Ureter (tissue), 1 donor: ENCODE measurements at places on chromosomes 5 and 9.
A peak's percentile ranks its signal among the peaks of the same experiment; 100 is the strongest.

DNA sequence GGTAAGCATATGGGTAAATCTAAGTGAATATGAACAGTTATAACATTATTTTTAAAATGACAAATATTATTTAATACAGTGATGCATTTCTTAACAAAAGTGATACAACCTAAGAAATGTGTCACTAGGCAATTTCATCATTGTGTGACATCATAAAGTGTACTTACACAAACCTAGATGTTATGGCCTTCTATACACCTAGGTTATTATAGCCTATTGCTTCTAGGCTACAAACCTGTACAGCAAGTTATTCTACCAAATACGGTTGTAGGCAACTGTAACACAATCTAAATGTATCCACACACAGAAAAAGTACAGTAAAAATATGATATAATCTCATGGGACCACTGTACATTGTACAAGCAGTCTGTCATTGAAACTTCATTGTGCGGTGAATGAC is 48.3 kb downstream of the STRBP start:
- no peak for DNase-seq

DNA sequence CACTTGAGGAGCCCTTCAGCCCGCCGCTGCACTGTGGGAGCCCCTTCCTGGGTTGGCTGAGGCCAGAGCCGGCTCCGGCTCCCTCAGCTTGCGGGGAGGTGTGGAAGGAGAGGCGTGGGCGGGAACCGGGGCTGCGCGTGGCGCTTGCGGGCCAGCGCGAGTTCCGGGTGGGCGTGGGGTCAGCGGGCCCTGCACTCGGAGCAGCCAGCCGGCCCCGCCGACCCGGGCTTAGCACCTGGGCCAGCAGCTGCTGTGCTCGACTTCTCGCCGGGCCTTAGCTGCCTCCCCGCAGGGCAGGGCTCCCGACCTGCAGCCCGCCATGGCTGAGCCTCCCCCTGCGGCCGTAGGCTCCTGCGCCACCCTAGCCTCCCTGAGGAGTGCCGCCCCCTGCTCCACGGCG is 6.2 kb upstream of the SHB start:
- DNase-seq = peak; percentile 28

- DNase-seq = no peak
Observed at GRCh38 chr5:10073441-10074104, 176.1 kb downstream of the ATPSCKMT start.

DNA sequence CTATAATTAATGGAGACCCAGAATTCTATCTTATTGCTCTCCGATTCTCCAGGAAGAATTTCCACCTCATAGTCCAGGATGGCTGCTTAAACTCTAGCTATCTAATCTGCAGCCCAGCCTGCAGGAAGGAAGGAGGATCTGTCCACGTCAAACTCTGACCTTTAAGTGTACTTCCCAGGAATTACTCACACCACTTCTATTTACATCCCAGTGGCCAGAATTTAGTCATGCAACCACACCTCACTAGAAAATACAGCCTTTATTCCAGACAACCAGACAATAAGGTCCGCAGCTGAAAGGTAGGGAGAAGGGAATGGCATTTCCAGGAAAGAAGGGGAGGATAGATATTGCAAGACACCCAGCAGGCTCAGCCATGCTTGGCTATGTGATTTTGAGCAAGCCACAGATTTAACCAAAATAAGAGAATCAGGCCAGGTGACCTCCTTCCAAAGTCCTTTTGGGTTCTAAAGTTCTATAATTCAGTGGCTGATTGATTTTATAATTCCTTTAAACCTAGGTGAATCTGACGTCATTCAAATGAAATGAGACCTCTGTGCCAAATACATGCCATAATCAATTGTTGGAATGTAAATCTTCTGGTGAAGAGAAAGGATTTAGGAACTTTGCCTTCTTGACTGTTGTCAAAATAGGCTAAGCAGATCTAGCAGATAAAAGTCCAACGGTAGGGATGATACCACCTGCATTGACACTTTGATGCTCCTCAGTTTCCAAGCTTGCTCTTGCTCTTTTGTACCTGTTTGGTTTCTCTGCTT is 3.7 kb upstream of the DENND1A start:
- DNase-seq = no peak

- DNase-seq = no peak
Observed at GRCh38 chr9:71303351-71303750, 181.9 kb upstream of the TRPM3 start.

GRCh38 chr9:127711226-127711701 is 4.2 kb downstream of the PTRH1 start:
- no peak for DNase-seq

- DNase-seq = no peak
Observed at GRCh38 chr5:140038373-140038957, 4.6 kb downstream of the NRG2 start.

GRCh38 chr5:73722231-73722630 is 96.2 kb downstream of the ARHGEF28 start:
- DNase-seq = no peak

DNA sequence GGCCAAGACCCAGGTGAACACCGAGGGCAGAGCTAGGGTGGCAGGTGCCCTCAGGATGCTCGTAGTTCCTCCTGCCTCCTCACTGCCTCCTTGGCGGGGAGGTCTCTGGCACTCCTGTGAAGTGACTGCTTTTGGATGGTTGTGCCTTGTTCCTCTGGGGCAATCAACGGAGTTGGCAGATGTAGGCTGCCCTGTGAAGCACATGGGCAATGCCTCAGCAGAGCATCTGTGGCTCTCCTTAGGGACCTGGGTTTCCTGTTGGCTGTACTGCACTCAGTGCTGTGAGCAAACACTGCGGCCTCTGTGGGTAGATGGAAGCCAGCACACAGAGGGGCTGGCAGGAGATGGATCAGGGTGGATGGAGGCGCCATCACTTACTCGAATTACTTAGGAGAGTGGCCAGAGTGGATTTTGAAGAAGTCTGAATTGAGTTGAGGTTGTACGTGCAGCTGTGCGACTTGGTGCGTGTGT is 71.4 kb upstream of the COL5A1 start:
- peak; percentile 28 for DNase-seq

GRCh38 chr5:61319388-61320146 is 12.5 kb upstream of the ZSWIM6 start:
- DNase-seq = no peak

GRCh38 chr9:97272072-97272471 is 35.4 kb upstream of the CCDC180 start:
- no peak for DNase-seq

DNA sequence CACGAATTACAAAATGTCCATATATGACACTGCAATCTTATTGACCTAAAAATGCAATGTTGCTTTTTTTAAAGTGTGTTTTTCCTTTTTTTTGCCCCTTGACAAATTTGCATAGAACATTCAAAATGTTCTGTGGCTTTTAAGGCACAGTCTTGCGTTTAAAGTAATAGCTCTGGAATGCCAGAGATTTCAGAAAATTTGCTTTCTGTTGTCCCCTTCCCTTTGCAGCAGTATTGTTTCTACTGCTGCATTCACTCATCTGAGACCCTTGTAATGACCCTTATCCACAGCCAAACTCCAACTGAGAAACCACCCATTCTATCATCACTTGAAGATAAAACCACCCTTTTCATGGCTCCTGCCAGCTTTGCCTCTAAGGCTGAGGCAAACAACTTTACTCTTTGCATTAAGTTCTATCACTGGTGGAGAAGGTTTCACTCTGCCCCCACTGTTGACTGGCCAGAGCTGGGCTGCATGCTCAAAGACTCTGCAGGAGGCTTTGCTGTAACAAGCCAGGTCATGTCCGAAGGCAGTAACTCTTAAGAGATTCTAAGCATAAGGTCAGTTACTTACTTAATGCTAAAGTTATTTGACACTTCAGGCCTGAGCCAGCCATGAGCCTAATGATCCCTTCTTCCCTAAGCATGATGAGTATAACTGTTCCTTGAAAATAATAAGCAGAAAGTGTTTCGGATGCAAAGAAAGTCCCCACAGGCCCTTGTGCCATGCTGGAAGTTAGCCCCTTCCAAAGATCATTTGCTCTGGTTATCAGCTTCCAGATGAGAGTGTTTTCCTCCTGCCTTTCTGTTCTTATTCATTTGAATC is 101.9 kb downstream of the CD180 start:
- DNase-seq = no peak

DNA sequence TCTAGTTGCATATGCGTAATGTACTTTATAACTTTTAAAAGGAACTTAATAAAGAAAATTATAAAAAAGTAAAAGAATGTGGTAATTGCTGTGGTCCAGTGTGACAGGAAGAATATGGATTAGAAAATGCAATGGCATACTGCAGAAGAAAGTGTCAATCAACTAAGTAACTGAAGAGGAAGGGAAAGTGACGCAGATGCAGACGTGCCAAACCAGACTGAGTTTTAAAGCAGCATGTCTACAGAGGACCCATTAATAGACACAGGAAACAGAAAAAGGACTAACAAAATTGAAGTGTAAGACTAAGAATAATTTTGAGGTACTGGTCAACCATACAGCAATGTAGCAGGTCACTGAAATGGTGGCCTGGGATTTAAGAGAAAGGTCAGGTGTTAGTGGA is 73.3 kb downstream of the DPYSL3 start:
- DNase-seq = no peak

DNA sequence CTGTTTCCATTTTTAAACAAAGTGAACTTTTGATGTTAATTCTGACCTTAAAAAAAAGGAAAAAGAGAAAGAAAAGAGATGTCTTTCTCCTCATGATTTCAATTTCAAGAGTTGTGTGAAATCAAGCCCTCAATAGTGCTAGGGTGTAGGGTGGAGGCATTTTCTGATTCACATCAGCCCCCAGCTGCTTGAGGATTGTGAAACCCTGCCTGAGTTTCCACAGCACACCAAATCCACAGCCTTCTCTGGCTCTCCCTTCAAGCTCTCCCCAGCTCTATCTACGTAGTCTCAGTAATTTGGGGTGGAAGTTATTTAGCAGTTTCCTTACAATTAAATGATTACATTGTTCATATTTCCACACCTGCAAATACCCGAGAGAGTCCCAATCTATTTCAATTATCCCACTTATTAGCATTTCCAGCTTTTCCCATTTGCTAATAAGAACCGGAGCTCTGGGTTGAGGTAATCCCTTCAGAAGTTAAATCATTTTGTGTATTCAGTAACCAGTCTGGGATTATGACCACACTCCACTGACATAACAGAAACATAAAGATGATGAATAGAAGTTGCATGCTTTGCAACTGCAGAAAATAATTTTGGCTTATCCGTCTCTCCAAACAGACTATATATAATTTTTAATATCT is 54.9 kb downstream of the MTX3 start:
- DNase-seq = no peak

DNA sequence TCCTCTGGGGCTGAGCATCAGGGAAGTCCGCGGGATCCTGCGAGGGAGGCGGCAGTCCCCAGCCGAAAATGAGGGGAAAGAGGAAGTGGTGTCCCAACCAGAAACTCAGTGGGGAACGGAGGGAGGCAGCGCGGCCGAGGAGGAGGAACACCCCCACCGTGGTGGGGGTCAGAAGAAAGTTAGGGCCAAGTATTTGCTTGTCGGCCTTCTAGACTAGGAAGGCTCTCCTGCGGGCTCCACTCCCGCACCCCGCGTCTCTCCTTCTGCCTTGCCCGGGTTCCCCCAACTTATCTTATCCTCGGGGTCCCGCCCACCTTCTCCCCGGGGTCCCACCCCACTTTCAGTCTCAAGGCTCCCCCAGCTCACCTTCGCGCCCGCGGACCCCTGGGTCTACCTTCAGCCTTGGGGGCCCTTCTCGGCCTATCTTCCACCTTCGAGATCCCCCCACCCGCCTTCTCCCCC is 557 bp upstream of the PHF2 start:
- peak; percentile 62 for DNase-seq

DNA sequence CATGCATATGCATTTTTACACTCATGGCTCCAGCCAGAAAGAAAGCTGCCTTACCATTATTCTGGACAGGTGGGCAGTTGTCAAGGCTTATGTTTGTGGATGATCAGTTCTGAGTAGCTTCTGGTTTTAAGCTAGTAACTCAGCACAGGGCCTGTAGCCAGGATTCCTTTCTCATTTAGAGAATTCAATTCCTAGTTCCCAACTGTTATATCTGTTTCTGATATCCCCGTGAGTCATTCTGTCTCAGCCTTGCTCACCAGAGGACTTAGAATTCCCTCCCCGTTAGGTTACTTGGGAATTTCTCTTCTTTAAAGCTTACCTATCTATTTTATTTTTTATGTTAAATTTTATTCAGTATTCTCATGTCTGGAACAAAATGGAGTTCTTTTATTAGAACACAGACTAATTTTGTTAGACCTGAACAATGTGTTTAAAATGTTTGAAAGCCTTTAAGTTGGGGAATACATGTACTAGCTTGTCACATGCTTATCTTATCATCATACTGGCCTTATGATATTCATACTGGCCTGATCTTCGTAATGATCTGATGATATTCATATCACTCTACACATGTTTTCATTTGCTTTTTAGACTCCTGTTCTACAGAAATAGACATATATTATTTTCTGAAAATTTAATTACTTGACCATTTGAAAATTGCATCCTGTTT is 47.1 kb downstream of the CAST start:
- no peak for DNase-seq

DNA sequence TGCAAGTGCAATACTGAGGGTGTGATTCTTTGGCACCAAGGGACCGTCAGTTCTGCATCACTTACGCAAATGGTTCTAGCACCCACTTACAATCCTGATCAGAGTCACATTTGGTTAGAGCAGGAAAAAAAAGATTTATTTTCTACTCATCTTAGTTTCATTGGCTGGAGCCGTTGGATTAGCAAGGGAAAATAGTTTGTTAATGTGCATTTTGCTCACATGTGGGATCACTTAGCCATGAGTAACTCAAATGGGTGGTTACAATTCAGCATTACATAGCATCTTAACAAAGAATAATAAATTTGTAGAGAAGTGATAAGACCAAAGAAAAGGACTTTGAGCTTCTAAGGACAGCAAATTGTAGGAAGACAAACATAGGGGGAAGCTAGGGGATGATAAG is 216.9 kb downstream of the AUH start:
- DNase-seq = no peak

DNA sequence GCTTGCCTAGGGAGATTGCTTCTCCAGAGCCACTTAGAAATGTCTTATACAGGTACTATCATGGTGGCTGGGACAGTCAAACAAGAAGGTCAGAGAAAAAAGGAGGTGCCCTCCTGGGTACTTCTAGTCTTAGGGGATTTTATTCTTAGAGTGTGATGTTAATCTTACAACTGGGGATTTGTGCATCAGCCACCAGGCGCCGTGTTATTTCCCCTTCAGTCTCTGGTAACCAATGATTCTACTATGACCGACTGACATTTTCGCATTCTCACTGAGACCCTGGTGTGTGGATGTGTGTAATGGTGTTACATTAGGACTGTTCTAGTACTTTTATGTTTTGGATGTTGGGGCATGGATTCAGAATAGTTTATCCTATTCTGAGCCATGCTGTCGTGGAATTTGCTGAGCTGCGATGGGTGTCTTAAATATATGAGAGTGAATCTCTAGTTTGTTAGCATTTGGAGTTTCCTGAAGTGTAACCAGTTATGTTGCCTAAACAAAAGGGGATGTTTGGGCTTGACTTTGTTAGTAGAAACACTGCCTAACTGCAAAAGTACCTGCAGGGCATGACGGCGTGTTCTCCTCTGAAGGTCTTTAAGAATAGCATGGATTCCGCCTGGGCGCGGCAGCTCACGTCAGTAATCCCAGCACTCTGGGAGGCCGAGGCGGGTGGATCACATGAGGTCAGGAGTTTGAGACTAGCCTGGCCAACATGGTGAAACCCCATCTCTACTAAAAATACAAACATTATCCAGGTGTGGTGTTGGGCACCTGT is 175.2 kb upstream of the DAP start:
- DNase-seq = no peak

GRCh38 chr5:73735032-73735734 is 109.2 kb downstream of the ARHGEF28 start:
- DNase-seq = no peak
